ENCODE measurements at places on chromosomes 3 and 15. TPM values are rescaled to one million over a fixed set of nuclear protein-coding genes. Genes with fewer than 3 reads are reported as not detected.

The KCNMB3 gene
- total RNA-seq = 0.96 TPM

GRCh38 chr15:66997212-66997611, 68.2 kb upstream of the SMAD3 start:
- DNase-seq = no peak

GRCh38 chr3:139524841-139525636, 14.5 kb downstream of the RBP1 start:
- DNase-seq = no peak

The COL6A5 gene
- not detected for total RNA-seq

The C3orf85 gene
- total RNA-seq = not detected

DNA sequence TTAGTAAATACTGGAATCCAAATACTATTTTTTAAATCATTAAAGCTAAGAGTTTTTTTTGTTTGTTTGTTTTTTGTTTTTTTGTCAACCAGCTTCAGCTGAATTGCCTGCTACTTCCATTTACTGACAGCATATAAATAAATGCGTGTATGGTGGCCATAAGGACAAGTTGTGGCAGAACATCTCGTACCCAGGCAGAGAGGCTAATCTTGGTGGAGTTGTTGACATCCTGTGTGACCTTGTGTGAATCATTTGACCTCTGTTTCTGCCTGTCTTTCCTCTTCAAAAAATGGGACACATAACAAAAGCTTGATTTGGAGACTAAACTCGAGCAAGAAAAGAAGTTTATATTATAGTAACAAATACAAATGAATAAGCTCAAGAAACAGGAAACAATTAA, 734.2 kb downstream of the MCTP2 start:
- no peak for DNase-seq

The SLC28A2 gene
- total RNA-seq = not detected

DNA sequence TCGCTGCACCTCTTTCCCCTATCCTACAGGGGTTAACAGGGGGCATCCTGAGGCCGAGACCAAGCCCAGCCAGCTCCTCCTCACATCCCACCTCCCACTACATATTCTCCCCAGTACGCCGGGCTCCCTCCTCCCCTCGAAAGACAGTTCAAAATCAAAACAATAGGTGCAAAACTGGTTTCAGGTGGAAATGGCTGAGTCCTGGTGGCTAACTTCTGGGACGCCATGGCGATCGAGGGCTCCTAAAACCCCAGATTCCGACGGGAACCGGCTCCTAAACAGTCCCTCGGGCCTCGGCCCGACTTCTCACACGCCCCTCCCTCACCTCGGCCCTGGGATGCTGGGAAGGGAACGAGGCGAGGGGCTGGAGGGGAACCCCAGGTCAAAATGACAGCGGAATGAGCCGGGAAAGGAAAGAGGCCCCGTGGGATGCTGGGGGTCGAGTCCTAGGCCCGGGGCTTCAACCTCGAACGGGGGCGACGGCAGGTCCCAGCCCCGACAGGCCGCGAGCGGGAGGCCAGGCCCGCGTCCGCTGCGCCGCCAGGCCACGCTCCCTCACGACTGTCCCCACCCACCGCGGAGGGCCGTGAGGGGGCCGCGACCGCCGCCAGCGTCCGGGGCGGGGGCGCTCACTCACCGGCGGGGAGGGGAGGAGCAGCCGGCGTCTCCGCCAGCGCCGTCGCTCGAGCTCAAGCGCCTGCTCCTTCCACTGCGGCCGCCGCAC, 492 bp downstream of the TMCC1 start:
- DNase-seq = peak; percentile 76

Measured in left ventricle myocardium inferior (tissue), 1 donor.